ENCODE measurements at places on chromosomes 4 and X. TPM values are rescaled to one million over a fixed set of nuclear protein-coding genes. Genes with fewer than 3 reads are reported as not detected.

Gene PTCHD1
- total RNA-seq: not detected

Gene CXCL13
- total RNA-seq: not detected

Gene TRIM2
- total RNA-seq: 14.8 TPM

Gene HDX
- 12.1 TPM for total RNA-seq

Gene PSAPL1
- not detected for total RNA-seq

Gene FGF13
- 0.27 TPM for total RNA-seq

Gene HS6ST2
- total RNA-seq: not detected

Gene H2BW2
- not detected for total RNA-seq

Gene NLRP2B
- total RNA-seq: not detected

Gene GRID2
- total RNA-seq: not detected

Gene TSPAN7
- total RNA-seq: 12.0 TPM

Gene CDX4
- not detected for total RNA-seq

Gene C4orf50
- not detected for total RNA-seq

Gene NPY2R
- total RNA-seq: not detected

Gene BTC
- 0.13 TPM for total RNA-seq

Gene PTTG2
- not detected for total RNA-seq

Gene RAB40AL
- total RNA-seq: 0.93 TPM

Gene CPE
- 2.1 TPM for total RNA-seq

Gene PAGE5
- total RNA-seq: not detected

Gene NPNT
- total RNA-seq: under 0.01 TPM

Gene PDZD4
- under 0.01 TPM for total RNA-seq

Gene SCML2
- total RNA-seq: 4.4 TPM

Gene GPR78
- total RNA-seq: not detected

Gene CT47C1
- total RNA-seq: not detected

Gene CXCL5
- 0.80 TPM for total RNA-seq

Gene DRP2
- 0.80 TPM for total RNA-seq

Data from thoracic aorta endothelial cell (primary cell).